ENCODE measurements at places on chromosomes 12 and 14.

- DNase-seq, result no peak
Observed at GRCh38 chr14:104588066-104588857, 8.7 kb downstream of the C14orf180 start.

GRCh38 chr14:105605464-105606304 lies 79.3 kb downstream of the TMEM121 start:
- DNase-seq, result no peak

- DNase-seq, result no peak
Observed at GRCh38 chr12:25787701-25788100, 170.8 kb upstream of the RASSF8 start.

DNA sequence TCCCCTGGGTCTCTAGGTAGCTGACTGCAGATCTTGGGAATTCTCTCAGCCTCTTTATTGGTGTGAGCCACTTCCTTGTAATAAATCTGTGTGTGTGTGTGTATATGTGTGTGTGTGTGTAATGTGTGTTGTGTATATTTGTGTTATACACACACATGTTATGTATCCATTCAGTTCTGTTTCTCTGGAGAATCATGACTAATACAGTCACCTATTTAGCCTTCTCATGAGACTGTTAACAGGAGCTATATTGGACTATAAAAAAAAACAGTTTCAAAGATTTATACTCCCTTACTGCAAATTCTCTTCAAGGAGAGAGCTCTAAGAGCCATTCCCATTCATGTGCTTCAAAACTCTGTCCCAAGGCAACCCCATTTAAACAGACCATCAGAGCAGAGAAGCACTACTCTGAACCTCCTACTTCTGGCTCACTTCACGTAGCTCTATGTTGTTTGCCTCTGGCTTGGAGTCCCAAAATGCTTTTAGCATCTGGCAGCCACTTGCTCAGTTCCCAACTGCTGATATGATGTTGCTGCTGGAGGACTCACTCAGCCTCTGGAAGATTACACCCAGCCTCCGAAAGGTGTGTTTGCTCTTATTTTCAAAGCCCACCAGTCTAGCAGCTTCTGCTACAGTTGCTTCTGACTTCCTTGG lies 48.7 kb upstream of the KITLG start:
- no peak for DNase-seq

Measured in lower lobe of right lung (tissue), 2 donors.